WERI-Rb-1 (cell line): ENCODE measurements at places on chromosomes 1 and 21.
A peak's percentile ranks its signal among the peaks of the same experiment; 100 is the strongest.

DNA sequence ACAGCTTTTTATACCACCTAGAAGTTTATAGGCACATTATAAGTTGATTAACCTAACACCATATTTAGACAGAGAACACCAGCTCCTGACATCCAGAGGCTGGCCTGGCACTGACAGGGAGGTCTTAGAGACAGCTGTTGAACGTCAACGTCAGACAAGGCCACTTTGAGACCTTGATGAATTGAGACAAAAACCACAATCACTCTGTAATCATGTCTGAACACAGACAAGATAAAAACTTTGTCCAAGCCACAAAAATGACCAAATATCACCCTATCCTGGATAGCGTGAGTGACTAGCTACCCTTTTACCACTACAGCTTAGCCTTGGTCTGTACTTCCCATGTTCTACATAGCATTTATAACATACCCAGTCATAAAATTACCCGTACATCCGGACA, 403.6 kb upstream of the CHRM3 start:
- no peak for DNase-seq

GRCh38 chr1:181469829-181470228, 13.5 kb upstream of the CACNA1E start:
- no peak for DNase-seq

GRCh38 chr1:109199710-109200109, 14.0 kb upstream of the SARS1 start:
- DNase-seq, result no peak

- no peak for DNase-seq
Observed at GRCh38 chr1:25194572-25195020, 37.7 kb downstream of the SYF2 start.

- DNase-seq, result peak; percentile 87
Observed at GRCh38 chr1:110495926-110496600, 22.9 kb downstream of the KCNA10 start.

- DNase-seq, result no peak
Observed at GRCh38 chr1:169495046-169495775, 9.5 kb upstream of the SLC19A2 start.

- DNase-seq, result no peak
Observed at GRCh38 chr1:175443332-175443731, 250.8 kb upstream of the KIAA0040 start.

DNA sequence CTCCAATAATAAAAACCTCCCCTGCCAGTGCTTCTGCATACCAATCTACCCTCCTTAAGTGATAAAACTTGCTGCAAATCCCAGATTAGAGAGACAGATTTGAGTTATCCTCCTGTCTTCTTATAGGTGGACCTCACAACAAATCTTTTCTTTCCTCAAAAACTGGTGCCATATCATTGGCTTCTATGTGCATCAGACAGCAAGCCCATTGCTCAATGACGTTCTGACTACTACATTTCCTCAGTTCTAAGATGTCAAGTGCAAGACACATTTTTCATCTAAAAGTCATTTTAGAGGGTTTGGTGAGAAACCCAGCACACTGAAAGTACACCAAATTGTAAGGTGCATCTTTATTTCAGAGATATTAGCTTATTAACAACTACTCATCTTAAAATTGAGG, 107.8 kb upstream of the VAV3 start:
- DNase-seq, result no peak

- DNase-seq, result no peak
Observed at GRCh38 chr21:46247699-46248421, 19.3 kb upstream of the LSS start.

DNA sequence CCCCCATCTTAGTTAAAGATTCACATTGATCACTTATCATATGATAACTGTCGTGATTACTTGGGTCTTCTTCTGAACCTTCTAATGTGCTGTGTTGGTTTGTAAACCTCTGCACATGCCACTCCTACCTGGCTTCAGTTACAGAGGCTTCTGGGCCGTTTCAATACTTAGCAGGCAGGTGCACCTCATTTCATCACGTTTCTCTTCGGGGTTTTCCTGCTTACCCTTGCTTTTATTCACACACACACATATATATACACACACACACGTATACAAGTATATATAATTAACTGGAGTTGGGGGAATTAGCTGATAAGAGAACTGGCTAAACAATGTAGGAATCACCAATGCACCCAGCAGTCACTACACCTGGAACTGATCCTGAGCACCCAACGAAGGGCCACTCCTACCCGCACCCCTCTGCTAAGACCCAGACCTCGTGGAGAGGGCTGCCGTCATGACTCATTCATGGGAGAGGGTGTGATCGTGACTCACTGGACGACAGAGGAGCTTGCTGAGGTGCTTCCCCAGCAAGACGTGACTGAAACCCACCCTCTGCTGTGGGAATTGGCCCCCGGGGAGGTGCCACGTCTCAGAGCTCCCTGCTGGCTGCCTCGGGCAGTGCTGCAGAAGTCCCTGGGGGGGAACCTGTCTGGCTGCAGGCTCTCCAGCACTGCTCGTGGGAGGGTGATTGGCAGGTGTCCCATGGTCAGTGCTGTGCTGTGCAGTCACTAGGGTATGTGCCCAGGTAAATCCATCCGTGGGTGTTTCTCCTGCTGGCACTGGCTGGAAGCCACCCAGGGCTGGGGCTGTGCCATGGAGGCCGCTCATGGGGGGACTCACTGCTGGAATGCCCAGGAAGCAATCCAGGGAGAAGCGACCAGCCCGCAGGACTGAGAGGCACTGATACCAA, 166.6 kb downstream of the DYRK1A start:
- DNase-seq, result no peak

GRCh38 chr21:28943631-28944030, 49.0 kb downstream of the LTN1 start:
- no peak for DNase-seq

DNA sequence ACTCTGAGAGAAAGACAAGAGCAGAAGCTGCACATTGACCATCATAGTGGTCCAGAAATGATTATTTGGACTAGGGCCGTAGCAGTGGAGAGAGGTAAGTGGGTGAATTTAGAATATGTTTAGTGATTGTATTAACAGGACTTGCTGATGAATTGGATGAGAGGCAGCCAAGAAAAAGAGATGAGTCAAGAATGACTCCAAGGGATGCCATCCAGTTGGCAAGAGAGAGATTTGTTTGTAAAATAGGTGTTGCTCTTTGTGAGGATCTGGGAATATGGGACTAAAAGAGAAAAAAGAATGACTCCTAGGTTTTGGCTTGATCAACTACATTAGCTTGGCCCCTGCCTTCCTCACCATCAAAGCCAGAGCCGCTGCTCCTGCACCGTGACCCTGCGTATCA, 54.2 kb upstream of the ARTN start:
- no peak for DNase-seq
